ENCODE measurements at places on chromosomes 4 and X. TPM values are rescaled to one million over a fixed set of nuclear protein-coding genes. Genes with fewer than 3 reads are reported as not detected.

Gene CYSLTR1
- 1.5 TPM for polyA plus RNA-seq

- no peak overlapping the region for H3K4me3 ChIP-seq
- H3K4me1 ChIP-seq = peaks cover 15% of the 10 kb centered on the region
- no peak overlapping the region for H3K27ac ChIP-seq
Measured at GRCh38 chrX:118724775-118725174, 2.6 kb upstream of the IL13RA1 start.

DNA sequence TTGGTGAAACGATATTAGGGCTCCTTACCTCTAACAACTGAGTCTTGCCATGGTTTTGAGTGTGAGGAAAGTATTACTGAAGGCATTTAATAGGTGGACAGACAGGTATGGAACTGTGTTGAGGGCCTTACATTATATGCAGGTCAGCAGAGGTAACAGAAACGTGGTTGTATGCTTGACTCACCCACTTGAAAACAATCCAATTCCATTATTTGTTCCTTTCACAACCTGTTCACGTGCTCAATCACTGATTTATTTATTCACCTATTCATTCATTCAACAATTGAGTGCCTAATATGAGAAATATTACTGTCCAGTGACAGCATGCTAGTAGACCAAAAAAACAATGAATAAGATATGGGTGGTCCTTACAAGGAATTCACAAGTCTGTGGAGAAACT lies 33.3 kb upstream of the PPARGC1A start:
- H3K4me3 ChIP-seq = no peak overlapping the region
- no peaks in the 10 kb centered on the region for H3K36me3 ChIP-seq
- peaks cover 23% of the 10 kb centered on the region for H3K4me1 ChIP-seq
- no peak for DNase-seq
- no peaks in the 10 kb centered on the region for H3K27me3 ChIP-seq

- no peaks in the 10 kb centered on the region for H3K27me3 ChIP-seq
- H3K36me3 ChIP-seq = no peaks in the 10 kb centered on the region
- no peaks in the 10 kb centered on the region for H3K4me1 ChIP-seq
- no peak overlapping the region for H3K4me3 ChIP-seq
- no peak for DNase-seq
- H3K27ac ChIP-seq = no peak overlapping the region
Measured at GRCh38 chrX:12011075-12011474, 127.2 kb upstream of the FRMPD4 start.

Gene TXK
- polyA plus RNA-seq = 0.26 TPM

DNA sequence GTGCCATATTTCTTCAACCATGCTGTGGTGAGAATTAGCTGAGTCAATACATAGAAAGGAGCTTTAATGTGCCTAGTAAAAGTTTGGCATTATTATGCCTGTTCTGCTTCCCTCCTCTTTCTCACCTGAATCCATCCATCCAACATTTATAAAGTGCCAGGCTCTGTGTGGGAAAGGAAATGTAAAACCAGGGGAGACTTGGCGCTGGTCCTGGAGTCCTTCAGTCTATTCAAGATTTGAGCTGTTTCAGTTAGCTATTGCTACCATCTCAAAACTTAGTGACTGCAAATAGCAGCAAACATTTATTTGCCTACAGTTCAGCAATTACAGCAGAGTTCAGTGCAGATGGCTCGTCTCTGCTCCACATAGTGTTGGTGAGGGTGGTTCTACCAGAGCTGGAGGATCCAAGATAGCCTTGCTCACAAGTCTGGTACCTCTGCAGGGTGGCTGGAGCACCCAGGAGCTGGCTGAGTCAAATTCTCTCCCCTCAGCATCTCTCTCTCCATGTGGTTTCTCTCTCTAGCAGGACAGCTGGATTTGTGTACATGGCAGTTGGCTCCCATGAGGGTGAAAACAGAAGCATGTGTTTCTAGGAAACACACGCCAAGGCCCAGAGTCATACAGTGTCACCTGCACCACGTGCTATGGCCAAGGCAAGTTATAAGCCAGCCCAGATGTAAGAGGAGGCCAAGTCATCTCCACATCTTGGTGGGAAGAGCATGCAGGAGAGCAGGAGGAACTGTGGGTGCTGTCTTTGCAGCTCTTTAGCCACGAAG lies 77.3 kb downstream of the FHDC1 start:
- no peak overlapping the region for H3K4me3 ChIP-seq
- DNase-seq = no peak
- no peaks in the 10 kb centered on the region for H3K36me3 ChIP-seq
- no peaks in the 10 kb centered on the region for H3K27me3 ChIP-seq

Gene CT45A3
- polyA plus RNA-seq = not detected

Gene PPM1K
- polyA plus RNA-seq = 15.4 TPM

DNA sequence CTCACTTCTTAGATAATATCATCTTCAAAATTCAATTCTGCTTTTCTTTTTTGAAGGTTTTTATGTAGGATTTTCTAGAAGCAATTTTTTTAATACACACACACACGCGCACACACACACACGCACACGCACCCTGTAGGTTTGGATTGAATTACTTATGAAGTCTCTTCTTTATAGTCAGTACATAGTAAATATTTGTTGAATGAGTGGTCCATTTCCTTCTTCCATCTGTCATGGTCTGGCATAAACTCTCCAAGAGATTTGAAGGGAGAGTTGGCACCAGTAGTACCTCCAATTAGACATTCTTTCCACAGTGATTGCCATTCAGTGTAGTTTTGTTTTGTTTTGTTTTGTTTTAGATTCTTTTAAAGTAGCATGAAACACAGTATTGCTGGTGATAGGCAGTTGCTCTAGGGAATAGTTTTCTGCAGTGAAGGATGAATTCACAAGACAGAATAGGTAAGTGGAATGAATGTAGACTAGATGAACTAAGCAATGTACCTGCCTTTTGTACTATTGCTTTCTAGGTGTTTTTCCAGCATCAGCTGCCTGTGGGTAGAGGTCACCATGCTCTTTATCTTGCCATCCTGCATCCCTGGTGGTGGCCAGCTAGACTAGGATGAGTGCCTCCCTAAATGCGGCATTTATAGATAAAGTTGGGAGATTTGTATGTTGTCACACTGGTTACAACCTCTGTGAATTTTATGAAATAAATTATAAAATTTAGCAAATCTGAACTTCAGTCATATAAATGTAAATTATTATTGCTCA lies 20.5 kb downstream of the PDLIM5 start:
- no peaks in the 10 kb centered on the region for H3K27me3 ChIP-seq
- peaks cover 5% of the 10 kb centered on the region for H3K4me1 ChIP-seq
- H3K36me3 ChIP-seq = no peaks in the 10 kb centered on the region
- no peak overlapping the region for H3K27ac ChIP-seq
- no peak for DNase-seq

DNA sequence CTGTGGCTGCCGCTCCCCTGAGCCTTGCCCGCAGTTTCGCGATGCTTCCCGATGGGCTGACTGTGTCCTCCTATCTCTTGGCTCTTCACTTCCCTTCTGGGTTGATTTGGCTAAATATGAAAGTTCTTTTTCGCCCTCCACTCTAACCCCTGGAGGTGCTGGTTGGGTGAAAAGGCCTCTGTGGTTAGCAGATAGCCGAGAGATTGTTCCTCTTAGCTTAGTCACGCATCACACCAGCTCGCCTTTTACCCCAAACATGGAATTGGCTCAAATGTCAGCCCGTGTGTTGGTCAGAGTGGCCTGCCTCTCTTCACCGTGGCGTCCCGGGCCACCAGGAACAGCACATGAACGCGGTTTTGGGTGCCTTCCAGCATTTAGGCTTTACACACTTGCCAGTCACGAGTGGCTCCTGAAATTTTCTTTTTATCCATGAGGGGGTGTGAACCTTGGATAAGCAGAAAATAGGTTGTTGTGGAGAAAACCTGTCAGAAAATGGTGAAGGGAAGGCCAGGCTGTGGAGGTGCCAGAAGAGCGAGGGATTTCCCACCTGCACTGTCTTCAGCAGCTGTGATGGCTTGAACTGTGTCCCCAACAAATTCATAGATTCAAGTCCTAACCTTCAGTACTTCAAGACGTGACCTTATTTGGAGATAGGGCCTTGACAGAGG lies 8.9 kb downstream of the CLCN4 start:
- no peak for DNase-seq
- H3K36me3 ChIP-seq = no peaks in the 10 kb centered on the region
- no peak overlapping the region for H3K27ac ChIP-seq
- no peaks in the 10 kb centered on the region for H3K27me3 ChIP-seq

Gene ADRA2C
- polyA plus RNA-seq = 21.9 TPM

DNA sequence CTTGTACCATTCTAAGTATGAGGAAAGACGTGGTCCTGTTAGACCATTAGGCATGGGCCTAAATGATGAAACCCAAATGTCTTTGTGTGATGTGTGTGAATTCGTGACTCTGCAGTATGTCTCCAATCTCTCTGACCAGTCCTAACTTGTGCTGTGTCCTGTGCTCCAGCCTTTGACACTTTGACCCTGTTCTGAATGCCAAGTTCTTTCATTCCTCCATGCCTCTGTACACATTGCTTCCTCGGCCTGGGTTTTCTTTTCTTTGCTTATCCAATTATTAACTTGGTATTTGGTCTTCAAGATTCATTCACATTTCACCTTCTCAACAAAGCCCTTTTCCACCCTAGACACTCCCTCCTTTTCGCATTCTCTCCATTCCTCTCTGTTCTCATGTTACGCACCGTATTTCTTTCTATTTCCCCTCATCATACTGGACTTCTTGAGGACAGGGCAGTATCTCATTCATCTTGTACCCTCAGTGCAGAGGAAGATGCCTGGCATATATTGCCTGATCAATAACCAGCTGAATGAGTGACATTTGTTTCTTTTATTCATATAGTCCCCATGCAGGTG lies 138.7 kb downstream of the F11 start:
- peaks cover 2% of the 10 kb centered on the region for H3K4me1 ChIP-seq
- H3K4me3 ChIP-seq = peak overlapping the region; percentile 33
- H3K36me3 ChIP-seq = no peaks in the 10 kb centered on the region

Gene ZFYVE28
- polyA plus RNA-seq = 8.0 TPM

Gene EVC2
- polyA plus RNA-seq = 1.6 TPM

GRCh38 chrX:13082206-13083065 lies 38.0 kb upstream of the FAM9C start:
- H3K27me3 ChIP-seq = peaks cover 2% of the 10 kb centered on the region
- peaks cover 6% of the 10 kb centered on the region for H3K4me1 ChIP-seq
- no peaks in the 10 kb centered on the region for H3K36me3 ChIP-seq
- no peak overlapping the region for H3K4me3 ChIP-seq
- DNase-seq = no peak

DNA sequence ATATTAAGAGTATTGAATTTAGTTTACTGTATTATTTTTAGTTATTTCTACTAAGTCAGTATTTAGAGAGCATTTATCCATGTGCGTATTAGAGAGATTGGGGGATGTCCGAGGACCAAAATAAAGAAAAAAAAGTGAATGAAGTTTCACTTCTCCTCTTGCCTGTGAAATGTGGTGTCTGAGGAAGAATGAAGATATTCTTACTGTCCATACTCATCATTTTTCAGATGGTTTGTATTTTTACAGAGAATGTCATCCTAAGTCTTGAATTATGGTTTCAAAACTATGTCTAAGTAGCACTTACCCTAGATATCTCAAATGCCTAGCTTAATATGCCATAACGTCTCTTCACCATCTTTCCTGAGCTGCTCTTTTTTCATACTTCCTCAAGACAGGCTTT lies 854.3 kb downstream of the C4orf33 start:
- no peaks in the 10 kb centered on the region for H3K27me3 ChIP-seq
- no peak overlapping the region for H3K4me3 ChIP-seq
- H3K4me1 ChIP-seq = no peaks in the 10 kb centered on the region
- no peaks in the 10 kb centered on the region for H3K36me3 ChIP-seq
- no peak for DNase-seq

- H3K4me1 ChIP-seq = no peaks in the 10 kb centered on the region
- H3K4me3 ChIP-seq = no peak overlapping the region
- no peaks in the 10 kb centered on the region for H3K36me3 ChIP-seq
- no peak for DNase-seq
- no peak overlapping the region for H3K27ac ChIP-seq
Measured at GRCh38 chr4:88938138-88938537, 118.8 kb downstream of the FAM13A start.

DNA sequence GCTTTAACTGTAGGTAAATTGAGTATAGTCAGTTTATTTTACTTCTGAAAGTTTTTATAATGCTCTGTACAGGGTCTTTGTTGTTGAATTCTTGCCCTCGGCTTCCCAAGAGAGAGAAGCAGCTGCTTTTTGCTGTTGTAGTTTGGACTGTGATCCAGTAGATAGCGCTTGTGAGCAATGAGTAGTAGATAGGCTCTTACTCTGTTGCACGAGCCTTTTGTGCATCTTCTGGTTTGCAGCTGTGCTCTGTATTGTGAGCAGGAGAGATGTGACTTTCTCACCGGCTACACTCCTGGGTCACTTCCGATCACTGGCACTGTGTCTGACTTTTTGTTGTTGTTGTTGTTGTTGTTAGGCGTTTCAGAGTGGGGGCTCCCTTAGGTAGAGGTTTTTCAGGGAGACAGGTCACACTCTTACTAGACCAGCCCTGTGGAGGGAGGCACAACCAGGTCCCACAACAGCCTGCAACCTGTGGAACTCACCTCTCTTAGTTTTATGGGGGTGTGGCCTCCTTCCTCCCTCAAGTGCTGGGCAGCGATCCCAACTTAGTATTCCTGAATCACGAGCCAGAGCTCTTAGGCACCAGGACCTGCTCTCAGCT lies 822.1 kb upstream of the GALNTL6 start:
- H3K27me3 ChIP-seq = no peaks in the 10 kb centered on the region
- no peak for DNase-seq
- H3K36me3 ChIP-seq = no peaks in the 10 kb centered on the region
- H3K4me3 ChIP-seq = no peak overlapping the region
- no peak overlapping the region for H3K27ac ChIP-seq

DNA sequence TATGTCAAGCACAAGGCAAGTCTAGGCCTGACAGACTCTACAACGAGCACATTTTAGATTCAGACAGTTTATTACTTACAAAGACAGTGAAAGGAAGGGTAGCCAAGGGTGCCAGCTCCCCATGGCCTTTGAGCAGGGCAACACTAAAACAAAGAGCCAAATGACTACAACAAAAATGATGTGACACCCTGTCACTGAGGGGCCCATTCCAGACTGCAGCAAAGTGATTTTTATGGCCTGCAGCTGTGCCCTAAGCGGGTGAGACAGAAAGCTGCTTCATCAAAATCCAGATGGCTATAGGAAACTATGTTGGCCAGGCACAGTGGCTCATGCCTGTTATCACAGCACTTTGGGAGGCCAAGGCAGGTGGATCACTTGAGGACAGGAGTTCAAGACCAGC lies 13.4 kb upstream of the RP2 start:
- H3K36me3 ChIP-seq = no peaks in the 10 kb centered on the region
- no peak overlapping the region for H3K4me3 ChIP-seq
- no peaks in the 10 kb centered on the region for H3K27me3 ChIP-seq
- no peak overlapping the region for H3K27ac ChIP-seq

Gene CCNA2
- 0.71 TPM for polyA plus RNA-seq

Data from kidney (tissue), 22 donors.